ENCODE measurements at places on chromosomes 5 and 9.
A peak's percentile ranks its signal among the peaks of the same experiment; 100 is the strongest.

GRCh38 chr9:123929177-123929869 is 603 bp downstream of the DENND1A start:
- DNase-seq, result peak; percentile 17

GRCh38 chr9:120949290-120949689 is 22.7 kb upstream of the TRAF1 start:
- no peak for DNase-seq

DNA sequence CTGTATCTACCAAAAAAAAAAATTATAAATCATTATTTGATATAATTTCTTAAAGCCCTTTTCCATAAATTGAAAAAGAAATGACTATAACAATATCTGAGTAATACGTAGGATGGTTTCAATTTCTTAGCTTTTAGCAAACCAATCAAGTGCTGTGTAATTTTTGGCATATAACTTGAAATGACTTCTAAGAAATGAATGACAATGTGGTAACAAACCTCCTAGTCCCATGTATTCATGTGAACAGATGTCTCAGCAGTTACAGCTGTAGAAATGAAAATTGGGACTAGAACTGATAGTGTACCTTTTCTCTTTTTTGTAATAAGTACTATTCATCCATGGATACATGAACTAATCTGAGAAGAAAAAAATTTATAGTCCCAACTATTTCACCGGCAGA is 307.0 kb downstream of the BNC2 start:
- DNase-seq, result no peak

- no peak for DNase-seq
Observed at GRCh38 chr9:112048924-112049691, 126.0 kb downstream of the SUSD1 start.

DNA sequence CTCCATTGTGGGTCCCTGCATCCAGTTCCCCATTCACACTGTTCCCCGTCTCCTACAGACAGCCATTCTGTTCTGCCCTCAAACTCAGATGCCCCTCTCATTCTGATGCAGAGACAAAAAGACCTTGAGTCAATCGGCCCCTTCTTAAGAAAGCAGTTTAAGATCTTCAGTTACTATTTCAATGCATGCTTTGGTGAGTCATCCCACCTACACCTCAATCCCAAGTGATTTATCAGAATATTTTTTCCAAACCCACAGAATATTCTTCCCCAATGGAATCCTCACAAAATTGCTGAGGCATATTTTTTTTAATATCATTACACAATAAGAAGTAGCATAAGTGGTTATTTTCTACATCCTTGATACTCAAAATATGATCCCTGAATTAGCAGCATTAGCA is 92.4 kb upstream of the SLC1A1 start:
- no peak for DNase-seq

DNA sequence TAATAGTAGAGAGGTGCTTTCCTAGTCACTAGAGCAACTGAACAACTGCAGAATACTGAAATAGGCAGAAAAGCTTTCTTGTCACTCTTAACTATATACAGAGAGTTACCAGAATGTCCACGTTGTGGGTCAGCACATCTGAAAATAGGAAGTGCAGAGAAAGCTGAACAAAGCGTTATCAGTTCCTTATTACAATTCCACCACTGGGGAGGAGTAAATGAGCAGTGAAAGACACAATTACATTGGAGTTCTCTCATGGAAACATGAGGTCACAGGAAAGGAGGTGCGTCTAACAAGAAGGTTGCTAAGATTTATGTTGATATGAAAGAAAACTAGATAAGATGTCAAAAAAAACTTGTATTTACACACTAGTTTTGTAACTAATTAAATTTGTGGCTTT is 461.9 kb upstream of the COX7C start:
- no peak for DNase-seq

GRCh38 chr5:8517456-8517855 is 648.5 kb downstream of the MTRR start:
- no peak for DNase-seq

DNA sequence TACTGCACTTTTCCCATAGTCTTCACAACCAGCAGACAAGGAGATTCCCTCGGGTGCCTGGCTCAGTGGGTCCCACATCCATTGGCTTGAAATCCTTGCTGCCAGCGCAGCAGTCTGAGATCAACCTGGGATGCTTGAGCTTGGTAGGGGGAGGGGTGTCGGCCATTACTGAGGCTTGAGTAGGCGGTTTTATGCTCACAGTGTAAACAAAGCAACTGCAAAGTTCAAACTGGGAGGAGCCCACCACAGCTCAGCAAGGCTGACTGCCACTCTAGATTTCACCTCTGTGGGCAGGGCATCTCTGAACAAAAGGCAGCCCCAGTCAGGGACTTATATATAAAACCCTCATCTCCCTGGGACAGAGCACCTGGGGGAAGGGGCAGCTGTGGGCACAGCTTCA is 512.3 kb upstream of the MPDZ start:
- DNase-seq, result no peak

- DNase-seq, result no peak
Observed at GRCh38 chr9:132192728-132193127, 30.9 kb downstream of the NTNG2 start.

GRCh38 chr5:54087436-54087835 is 222.9 kb downstream of the ARL15 start:
- no peak for DNase-seq

GRCh38 chr5:128681764-128682592 is 143.9 kb upstream of the FBN2 start:
- DNase-seq, result no peak

- no peak for DNase-seq
Observed at GRCh38 chr5:173016598-173017046, 33.1 kb downstream of the ATP6V0E1 start.

DNA sequence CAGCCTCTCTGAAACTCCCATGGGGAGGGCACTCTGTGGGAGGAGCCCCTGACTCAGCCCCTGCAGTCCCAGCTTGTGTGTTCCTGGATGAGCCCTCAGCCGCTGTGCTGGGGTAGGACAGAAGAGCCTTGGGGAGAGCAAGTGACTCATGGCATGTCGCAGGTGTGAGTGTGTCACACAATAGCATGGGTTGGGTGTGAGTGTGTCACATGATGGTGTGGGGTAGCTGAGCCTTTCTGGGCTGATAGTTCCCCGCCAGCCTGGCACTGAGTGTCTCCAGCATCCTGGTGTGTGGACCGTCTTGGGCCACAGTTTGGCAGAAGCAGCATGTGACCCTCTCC is 83.4 kb downstream of the PHF2 start:
- DNase-seq, result no peak

GRCh38 chr5:137283801-137284200 is 215.3 kb downstream of the SPOCK1 start:
- DNase-seq, result no peak

- DNase-seq, result no peak
Observed at GRCh38 chr9:121296213-121297127, 28.5 kb downstream of the GSN start.

DNA sequence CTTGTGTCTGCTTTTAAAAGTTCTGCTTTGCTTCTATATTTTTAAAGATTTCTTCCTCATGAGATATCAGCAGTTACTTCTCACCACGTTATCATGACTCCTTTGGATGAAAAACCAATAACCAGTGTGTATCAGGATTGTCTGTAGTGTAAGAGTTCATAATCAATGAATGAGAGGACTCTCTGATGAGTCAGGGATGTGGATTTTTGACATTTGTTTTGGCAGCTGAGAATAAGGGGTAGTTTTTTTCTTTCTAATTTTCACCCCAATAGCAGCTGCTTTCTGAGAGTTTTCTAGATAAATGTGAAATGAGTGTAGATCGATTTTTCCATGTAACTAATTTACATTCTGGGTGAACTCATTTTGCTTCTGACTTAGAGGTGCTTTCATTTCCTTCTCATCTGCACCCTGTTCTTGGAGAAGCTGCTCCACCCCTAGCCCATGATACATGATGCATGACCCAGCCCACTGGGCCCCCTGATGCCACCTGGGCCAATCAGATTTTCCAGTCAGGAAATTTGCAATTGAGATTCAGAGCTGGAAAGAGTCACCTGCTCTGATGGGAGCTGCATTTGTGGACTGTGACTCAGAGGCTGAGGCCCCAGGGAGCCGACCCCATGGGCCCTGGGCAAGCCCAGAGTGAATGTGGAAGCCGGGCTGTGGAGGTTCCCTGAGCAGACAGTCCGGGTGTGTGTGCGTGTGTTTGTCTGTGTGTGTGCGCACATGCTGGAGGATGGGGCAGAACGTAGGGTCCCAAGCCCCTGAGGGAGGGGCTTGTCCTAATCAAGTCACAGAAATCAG is 159.3 kb downstream of the RGS3 start:
- DNase-seq, result no peak

DNA sequence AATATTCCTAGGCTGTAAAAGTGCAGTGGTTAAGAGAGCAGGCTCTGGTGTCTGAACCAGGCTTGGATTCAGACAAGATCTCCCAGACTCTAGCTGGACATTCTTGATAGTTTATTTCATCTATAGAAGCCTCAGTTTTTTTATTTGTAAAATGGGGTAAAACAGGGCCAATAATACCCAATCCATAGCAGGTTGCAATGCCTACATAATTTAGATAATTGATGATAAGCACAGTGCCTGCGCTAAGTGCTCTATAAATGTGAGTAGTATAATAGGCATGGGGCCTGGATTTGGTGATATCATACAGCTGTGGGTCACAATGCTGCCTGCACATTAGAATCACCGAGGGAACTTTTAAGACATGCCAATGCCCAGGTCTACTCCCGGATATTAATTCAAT is 603.5 kb downstream of the ISL1 start:
- no peak for DNase-seq

DNA sequence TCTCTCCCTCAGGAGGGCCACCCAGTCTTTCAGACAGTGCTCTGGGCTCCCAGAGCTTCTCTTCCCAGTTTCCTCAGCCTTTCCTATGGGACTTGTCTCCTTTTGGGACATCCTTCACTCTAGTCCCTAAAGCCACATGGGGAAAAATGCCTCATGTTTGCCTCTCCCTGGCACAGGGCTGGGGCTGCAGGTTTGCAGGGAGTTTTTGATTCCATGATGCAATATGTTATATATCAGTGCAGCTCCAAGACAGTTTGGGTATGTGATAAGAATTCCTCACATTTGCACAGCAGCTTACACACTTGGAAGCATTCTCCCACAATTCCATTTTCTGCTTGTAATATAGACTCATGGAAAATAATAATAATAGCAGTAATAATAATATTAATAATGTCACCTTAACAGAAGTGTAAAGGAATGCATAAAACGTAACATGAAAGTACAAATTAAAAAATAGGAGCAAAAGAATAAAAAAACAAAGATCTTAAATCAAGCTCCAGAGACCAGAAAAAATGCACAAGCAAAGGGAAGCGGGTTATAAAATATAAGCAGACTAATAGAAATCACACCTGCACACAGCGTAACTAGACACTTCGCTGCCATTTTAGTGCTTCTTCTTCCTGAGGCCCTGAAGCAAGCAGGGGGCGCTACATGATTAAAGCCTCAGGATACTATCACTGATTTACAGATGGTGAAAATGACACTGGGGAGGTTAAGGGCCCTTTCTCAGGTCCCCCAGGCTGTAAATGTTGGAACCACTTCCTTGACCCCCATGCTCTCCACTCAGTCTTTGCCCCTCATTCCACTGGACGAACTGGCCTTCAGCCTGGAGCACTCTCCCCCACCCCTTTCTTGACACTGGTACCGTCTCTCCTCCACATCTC is 70.0 kb upstream of the IL17B start:
- DNase-seq, result no peak

GRCh38 chr9:98214811-98215210 is 22.4 kb upstream of the CORO2A start:
- no peak for DNase-seq

DNA sequence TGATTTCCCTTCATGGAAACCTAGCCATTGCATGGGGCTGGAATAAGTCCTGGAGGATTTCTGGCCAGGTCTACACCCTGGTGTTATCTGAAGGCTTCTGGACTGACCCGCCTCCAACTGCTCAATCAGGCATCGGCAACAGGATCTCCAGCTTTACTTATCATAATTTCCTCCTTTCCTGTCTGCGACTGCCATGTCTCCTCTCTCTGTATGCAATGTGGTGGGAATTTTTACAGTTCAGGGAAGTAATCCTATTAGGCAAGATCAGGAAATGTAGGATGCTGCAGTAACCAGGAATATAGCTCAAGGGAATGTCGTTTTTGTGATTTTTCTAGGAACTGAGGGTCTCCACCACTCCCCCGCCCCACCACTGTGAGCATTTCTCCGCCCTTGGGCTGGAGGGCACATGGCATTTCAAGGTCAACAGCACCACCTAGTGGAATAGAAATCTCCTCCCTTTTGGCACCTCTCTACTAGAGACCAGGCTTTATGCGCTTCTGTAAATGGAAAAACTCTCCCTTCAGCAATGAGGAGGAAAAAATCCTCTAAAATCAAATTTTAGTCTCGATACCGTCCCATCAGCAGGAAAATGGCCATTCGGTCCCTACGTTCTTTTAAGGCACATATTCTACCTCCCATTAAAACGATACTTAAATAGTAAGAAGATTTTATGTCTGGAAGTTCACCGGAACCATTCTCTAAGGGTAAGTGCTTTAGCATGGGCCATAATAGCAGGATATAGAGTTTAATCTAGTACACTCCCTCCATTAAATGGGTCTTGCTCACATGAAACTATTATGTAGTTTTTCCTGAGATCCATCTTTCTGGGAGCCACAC is 93.0 kb downstream of the YTHDC2 start:
- peak; percentile 15 for DNase-seq

GRCh38 chr5:10279328-10279727 is 28.4 kb downstream of the CMBL start:
- DNase-seq, result no peak

DNA sequence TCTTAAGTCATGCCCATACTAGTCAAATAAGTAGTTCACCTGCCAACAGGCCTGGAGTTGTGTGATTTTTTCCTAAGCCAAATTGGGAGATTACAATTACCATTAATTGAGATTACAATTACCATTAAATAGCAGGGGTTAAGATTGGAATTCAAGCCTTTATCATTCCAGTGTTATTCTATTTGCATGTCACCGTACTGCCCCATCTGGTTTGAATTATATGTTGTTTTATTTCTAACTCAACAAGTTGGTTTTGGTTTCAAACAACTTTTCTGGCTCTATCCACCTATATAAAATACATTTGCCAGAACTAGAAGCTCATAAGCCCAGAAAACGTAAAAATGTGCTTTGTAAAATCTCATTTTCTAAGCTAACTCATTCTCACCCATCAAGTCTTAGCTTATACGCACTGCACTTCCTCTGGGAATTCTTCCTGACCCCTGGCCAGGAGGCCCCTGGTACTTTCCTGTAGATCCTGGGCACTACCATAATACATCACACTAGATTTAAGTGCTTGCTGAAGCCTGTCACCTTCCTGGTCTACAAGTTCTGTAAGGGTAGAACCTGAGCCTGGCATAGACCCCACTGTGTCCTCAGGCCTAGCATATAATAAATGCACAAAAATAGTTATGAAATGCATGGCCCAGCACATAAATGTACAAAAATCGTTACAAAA is 242.0 kb upstream of the TRPM3 start:
- DNase-seq, result no peak

GRCh38 chr5:91212714-91213092 is 170.4 kb downstream of the ARRDC3 start:
- no peak for DNase-seq

GRCh38 chr5:94693043-94693822 is 74.8 kb downstream of the SLF1 start:
- no peak for DNase-seq

Data from activated CD4-positive, alpha-beta T cell treated with anti-CD3 and anti-CD28 coated beads, Interleukin-2, amount 50 U/mL, for 4 hours (primary cell).